CD8-positive, alpha-beta T cell (primary cell): ENCODE measurements at places on chromosomes 2 and 18.
A peak's percentile ranks its signal among the peaks of the same experiment; 100 is the strongest.

- DNase-seq = no peak
Observed at GRCh38 chr2:101113441-101114267, 37.5 kb downstream of the TBC1D8 start.

GRCh38 chr2:119739580-119740255, 20.0 kb upstream of the PTPN4 start:
- DNase-seq = no peak

DNA sequence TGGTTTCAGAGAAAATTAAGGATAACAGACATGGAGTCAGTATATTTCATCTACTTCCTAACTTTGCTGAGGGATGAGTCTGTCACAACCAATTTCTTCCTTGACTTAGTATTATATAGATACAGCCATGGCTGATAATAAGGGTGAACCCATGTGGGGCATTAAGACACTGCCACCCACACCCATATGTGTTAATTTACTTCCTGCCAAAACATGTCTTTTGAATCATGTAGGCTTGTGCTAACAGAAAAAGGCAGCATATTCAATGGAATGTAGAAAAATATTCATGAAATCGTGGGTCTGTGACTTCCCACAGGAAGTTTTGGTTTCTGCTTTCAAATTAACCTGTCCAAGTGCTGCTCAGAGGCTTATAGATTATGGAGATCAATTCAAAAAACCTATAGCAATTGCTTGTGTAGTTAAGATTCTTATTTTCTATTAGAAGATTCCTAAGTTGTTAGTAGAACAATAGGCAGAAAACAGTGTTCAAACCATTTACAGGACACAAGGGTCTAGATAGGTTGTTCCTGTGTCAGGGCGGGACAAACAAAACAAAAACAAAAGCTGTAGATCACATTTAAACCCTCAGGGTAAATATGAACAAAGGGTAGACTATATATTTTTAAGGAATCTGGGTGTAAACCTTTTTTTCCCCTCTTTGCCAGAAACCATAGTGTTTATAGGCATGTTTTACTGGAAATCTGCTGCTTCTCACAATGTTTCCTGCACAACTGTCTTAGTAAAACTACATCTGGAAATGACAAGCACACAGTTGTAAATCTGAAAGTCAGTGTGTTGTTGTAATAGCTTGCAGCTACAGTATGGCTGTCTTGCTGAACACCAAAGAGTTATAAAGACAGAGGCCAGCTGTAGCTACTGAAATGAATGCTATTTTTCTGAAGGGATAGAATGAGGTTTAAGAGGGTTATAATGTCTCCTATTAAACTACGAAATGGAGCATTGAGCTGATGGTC, 691.2 kb downstream of the EPHA4 start:
- DNase-seq = no peak

DNA sequence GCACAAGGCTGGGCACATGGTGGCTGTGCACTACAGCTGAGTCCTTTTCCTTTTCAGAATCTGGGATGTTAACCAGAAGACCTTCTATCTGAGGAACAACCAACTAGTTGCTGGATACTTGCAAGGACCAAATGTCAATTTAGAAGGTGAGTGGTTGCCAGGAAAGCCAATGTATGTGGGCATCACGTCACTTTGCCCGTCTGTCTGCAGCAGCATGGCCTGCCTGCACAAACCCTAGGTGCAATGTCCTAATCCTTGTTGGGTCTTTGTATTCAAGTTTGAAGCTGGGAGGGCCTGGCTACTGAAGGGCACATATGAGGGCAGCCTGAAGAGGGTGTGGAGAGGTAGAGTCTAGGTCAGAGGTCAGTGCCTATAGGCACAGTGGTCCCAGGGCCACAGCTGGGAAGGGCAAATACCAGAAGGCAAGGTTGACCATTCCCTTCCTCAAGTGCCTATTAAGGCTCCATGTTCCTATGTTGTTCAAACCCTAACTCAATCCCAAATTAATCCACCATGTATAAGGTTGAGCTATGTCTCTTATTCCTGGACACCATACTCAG, 2.2 kb downstream of the IL1RN start:
- DNase-seq = no peak

DNA sequence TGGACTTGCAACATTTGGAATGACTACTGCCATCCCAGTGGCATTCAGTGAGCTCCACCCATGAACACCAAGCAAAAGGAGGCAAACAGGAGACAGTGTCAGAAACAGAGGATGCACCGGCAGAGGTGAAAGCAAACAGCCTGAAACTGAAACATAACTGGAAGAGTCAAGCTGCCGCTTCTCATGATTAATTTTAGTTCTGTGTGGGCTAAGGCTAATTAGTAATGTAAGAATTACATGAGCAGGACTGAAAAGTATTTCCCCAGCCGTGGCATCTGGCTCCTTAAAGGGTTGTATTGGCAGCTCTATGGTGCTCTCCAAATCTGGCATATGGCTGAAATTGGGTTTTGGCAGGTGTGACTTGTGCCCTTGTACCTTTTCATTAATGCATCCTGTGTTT, 1108.1 kb downstream of the TSN start:
- no peak for DNase-seq

GRCh38 chr2:24824071-24824588, 30.9 kb downstream of the CENPO start:
- no peak for DNase-seq

- DNase-seq = no peak
Observed at GRCh38 chr2:49174750-49175149, 20.4 kb upstream of the FSHR start.

DNA sequence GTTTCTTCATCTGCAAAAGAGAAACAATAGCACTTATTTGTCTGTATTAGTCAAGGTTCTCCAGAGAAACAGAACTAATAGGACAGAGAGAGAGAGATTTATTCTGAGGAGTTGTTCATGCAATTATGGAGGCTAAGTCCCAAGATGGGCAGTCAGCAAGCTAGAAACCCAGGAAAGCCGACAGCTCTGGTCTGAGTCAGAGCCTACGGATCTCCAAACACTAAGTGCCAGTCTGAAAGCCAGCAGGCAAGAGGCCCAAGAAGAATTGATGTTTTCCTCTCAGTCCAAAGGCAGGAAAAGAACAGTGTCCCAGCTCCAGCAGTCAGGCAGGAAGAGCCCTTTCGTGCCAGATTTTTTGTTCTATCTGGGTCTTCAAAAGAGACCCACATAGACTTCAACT, 36.5 kb upstream of the SLC66A3 start:
- no peak for DNase-seq

- DNase-seq = no peak
Observed at GRCh38 chr2:3291750-3292149, 85.9 kb downstream of the EIPR1 start.

- no peak for DNase-seq
Observed at GRCh38 chr18:12879840-12880540, 4.0 kb downstream of the PTPN2 start.

GRCh38 chr2:54728669-54729120, 5.2 kb downstream of the EML6 start:
- DNase-seq = no peak

- no peak for DNase-seq
Observed at GRCh38 chr2:199220920-199221319, 236.8 kb downstream of the SATB2 start.

GRCh38 chr2:157326698-157327097, 1.1 kb upstream of the ERMN start:
- no peak for DNase-seq

DNA sequence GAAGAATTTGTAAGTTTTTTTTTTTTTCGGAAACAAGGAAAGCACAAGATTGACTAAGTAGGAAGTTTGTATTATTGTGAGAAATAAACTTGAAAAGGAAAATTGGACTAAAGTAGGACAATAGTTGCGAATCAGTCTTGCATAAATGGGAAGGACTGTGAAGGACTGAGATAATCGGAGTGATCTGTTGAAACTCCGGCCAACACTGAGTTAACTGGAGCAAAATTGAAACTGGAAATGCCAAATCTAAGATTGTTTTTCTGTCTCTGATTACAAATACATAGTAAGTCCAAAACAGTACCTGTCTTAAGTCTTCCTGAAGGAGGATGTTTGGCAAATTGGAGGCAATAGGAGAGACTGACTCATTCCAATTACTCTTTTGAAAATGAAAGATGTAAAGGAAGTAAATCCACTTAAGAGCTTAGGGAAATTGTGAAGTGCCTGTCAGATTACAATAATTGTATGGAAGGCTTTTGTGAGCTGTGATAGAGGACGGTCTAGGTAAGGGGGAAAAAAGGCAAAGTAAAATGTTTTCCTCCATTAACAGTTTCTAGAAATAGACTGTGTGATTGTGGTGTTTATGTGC, 204.9 kb upstream of the CYRIA start:
- DNase-seq = no peak

GRCh38 chr2:29921560-29921915, at the start of gene ALK:
TSS of gene ALK (minus strand) at chr2:29921586. CDS start at chr2:29920659, 927 bp downstream.
- peak; percentile 17 for DNase-seq

DNA sequence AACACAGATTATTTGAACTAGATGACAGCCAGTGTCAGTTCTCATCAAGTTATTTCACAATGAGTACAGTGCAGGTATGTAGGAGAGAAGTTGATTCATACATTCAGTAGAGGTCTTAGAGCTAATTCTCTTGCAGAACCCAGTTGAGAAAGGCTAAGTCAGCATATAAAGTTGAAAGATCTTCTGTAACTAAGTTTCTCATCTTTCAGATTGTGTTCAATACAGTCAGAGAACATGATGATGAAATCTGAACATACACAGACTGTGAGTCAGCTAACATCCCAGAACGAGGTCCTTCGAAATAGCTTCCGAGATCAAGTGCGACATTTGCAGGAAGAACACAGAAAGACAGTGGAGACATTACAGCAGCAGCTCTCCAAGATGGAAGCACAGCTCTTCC, 41.9 kb upstream of the LIMS1 start:
- no peak for DNase-seq

DNA sequence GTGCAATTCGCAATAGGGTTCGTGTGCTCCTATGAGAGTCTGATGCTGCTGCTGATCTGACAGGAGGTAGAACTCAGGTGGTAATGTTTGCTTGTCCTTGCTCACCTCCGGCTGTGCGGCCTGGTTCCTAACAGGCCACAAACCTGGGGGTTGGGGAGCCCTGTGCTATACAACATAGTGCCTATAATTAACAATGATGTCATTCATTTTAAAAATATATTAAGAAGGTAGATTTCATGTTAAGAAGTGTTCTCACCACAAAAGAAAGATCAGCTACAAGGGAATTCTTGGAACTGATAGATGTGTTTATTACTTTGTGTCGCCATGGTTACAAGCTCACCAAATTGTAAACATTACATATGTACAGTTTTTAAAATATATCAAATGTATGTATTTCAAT, 200.5 kb downstream of the GRB14 start:
- DNase-seq = no peak

GRCh38 chr18:6962571-6963451, 154.8 kb downstream of the LAMA1 start:
- no peak for DNase-seq

GRCh38 chr2:52879561-52879960, 888.0 kb upstream of the CHAC2 start:
- DNase-seq = no peak

- no peak for DNase-seq
Observed at GRCh38 chr2:85954590-85955458, 66.0 kb upstream of the ST3GAL5 start.

GRCh38 chr18:59729781-59730180, 32.6 kb upstream of the CCBE1 start:
- DNase-seq = no peak

DNA sequence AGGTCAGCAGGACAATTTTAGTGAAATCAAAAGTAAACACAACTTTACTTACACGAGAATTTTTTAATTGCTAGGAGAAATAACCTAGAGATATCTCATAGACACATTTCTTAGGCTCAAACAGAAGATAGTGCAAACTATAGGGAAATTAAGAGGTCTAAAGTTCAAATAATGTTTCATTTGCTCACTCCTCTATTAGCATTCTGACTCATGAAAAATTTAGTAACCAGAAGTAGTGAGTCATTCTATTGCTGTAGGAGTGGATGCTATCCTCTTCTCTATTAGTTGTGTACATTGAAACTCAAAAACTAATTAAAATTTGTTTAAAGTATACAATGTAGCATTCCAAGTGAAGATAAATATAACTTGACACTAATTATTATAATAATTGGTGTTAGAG, 908.3 kb upstream of the TMEFF2 start:
- no peak for DNase-seq

DNA sequence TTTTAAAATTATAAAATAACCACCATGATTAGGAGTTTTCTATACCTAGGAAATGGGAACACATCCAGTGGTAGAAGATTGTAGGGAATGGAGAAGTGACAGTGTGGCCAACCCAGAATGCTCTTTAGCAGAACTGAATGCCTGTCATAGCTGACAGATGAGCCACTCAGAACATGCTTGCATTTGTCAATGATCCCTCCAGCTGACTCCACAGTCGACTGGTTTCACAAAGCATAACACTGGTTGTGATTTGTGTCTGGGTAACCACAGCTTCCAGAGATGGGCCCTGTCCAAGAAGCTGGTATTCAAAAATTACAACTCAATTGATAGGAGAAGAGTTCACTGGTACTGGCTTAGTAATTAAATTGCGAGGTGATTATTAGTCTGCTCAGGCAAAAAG, 9.0 kb upstream of the CTIF start:
- DNase-seq = no peak

- DNase-seq = no peak
Observed at GRCh38 chr2:145740302-145740701, 1220.4 kb upstream of the ZEB2 start.

DNA sequence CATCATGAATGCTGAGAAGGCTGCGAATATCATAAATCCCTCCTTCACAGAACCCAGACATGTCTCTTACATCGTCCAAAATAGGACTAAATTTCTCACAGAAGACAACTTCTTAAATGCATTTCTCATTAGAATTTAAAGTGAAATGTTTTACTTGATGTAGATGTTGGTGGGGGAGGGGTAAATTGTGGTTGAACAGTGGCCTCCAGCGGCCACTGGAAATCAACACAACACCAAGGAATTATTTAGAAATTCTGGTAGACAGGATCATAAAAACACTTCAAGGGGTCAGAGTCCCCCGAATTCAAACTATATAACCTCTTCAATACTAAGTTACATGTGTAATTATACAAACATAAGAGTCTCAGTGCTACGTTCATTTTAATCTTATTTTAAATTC, 135.9 kb downstream of the ABCA12 start:
- DNase-seq = no peak

GRCh38 chr2:220935789-220936321, 636.2 kb downstream of the EPHA4 start:
- DNase-seq = no peak

DNA sequence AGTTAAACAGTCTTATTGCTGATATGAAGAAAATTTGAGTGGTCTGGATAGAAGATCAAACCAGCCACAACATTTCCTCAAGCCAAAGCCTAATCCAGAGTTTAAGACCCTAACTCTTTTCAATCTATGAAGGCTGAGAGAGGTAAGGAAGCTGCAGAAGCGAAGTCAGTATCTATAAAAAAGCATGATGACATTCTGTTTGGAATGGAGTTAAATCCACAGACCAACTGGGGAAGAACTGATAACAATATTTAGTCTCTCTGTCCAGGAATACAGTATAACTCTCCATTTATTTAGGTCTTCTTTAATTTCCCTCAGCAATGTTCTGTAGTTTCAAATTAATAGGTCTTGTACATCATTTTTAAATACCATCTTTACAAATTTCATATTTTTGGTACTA, 16.0 kb downstream of the PIGN start:
- no peak for DNase-seq

- no peak for DNase-seq
Observed at GRCh38 chr2:118225666-118226065, 137.4 kb downstream of the INSIG2 start.

GRCh38 chr2:240183006-240183874, 42.8 kb upstream of the OTOS start:
- no peak for DNase-seq

- DNase-seq = peak; percentile 49
Observed at GRCh38 chr2:174597345-174598047, at the start of gene WIPF1. TSS of gene WIPF1 (minus strand) at chr2:174597804. CDS start at chr2:174585573, 12,231 bp downstream.
